ENCODE measurements at places on chromosomes 6 and 20.
A peak's percentile ranks its signal among the peaks of the same experiment; 100 is the strongest.

DNA sequence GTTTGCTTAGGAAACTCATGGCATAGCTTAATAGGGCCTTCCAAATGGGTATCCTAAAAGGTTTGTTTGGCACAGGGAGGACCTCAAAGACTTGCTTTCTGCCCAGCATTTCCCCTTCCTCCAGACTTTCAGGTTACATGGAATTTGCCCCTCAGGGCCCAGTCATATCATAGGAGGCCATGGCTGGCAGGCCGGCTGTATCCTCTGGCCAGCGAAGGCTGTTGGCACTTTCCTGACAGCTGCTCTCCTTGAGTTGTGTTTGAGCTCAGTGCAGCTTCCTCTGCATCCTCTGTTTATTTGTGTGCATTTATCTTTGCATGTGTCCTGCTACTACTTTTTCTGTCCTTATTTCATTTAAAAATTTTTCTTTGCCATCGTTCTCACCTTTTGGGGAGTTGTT lies 90.9 kb downstream of the ANKS1A start:
- DNase-seq, result no peak

DNA sequence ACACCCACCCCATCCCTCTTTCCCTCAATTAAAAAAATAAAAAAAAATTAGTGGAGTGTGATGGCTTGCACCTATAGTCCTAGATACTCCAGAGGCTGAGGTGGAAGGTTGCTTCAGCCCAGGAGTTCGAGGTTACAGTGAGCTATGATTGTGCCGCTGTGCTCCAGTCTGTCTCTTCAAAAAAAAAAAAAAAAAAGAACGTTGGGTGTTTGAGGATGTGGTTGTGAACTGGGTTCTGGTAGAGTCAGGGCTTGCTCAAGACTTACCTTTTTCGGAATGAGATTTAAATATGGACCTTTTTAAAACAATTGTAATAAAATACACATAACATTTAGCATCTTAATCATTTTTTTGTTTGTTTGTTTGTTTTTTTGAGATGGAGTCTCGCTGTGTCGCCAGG lies 211.9 kb downstream of the OR2B2 start:
- DNase-seq, result no peak

- DNase-seq, result no peak
These were observed 2.3 kb upstream of the BTN2A1 start for GRCh38 chr6:26455357-26455970.

GRCh38 chr20:44692932-44693480 lies 22.2 kb upstream of the CCN5 start:
- DNase-seq, result peak; percentile 96

GRCh38 chr6:169884158-169884557 lies 132.7 kb downstream of the ERMARD start:
- DNase-seq, result no peak

GRCh38 chr20:25012616-25013189 lies 20.2 kb upstream of the APMAP start:
- DNase-seq, result no peak

GRCh38 chr6:5747379-5747778 lies 259.3 kb downstream of the NRN1 start:
- no peak for DNase-seq

DNA sequence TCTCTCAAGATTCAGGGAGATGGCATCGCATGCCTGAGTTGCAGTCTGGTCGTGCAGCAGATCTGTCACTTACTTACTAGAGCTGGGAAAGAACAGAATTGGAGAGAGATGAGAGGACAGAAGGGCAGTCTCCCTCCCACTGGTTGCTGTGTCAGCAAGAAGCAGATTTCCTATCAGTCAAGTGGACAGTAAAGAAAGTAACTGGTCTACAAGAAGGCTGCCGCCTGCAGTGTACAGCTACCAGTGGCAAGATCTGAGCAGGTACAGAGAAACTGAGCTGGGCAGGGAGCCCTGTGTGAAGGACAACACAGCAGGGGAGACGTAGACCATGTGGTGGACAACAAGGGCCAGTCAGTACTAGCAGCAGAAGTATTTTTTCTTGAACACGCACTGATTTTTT lies 49.5 kb upstream of the PCSK2 start:
- no peak for DNase-seq

- DNase-seq, result no peak
These were observed 22.8 kb upstream of the SCGN start for GRCh38 chr6:25629198-25629576.

GRCh38 chr20:13554706-13555105 lies 84.0 kb downstream of the TASP1 start:
- DNase-seq, result peak; percentile 5

DNA sequence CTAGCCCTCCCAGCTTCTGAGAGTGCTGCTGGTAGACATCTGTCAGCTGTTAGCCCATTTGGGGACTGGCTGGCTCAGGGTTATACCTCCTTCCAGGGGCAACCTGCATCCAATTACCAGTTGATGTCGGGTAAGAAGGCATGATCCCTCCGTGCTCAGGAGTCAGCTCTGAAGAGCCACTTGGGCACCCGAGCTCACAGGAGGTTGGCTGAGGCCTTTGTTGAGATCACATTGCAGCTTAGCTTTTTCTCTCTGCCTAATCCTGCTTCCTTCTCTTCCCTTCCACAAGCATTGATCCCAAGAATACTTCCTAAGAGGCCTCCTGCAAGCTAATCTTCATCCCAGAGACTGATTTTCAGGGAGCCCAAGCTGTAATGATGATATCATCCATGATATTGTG lies 35.5 kb downstream of the SCP2D1 start:
- DNase-seq, result no peak

DNA sequence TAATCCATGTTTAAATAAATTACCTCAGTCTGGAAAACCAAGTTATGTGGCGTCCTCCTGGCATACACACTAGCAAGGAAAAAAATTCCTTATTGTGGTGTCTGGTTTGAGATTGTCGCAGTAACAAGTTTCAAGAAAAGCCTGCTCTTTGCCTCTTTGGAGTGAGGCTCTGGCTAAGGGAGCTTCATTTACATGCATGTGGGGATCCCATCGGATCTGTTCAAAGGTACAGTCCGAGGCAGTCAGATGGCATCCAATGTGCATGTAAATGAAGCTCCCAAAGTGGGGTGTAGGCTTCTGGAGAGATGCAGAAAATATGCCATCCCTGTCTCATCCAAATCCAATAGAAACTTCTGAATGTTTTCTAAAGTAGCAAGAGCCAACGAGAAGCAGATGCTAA lies 199.5 kb upstream of the FBXL4 start:
- DNase-seq, result no peak

DNA sequence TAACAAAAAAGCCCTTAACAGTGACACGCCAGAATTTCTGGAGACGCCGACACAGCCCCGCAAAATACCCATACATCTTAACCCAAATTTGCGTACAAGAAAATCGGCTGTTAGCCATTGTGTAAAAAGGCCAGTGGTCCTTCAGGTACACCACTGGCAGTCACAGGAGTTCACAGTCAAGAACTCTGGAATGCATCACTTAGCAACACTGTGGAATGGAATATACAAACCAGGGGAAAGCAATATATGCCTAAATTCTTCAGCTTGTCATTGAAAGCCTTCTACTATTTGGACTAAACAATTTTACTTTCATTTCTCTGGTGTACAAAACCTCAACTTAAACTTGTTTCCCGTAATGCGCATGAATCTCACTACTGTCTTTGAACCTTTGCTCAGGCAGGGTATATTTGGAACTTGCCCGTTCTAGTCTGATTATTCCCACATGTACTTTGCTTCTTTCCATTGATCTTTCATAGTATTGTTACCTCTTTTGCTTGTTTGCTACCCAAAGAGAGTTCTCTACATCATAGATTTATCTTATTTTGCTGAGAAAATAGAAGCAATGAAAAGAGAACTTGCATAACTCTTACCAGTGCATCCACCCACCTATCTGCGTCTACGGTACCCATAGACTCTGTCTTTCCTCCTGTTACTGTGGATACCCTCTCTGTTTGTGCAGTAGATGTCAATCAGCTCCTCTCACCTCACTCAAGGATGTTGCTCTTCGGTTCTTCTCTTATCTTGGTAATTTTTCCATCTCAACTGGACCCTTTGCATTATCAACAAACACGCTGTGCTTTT lies at the start of gene ARMH2:
ARMH2 (minus strand) TSS at position 178 of the 801 bp plus-strand sequence; CDS start at position 118, 60 bp downstream.
- DNase-seq, result no peak

DNA sequence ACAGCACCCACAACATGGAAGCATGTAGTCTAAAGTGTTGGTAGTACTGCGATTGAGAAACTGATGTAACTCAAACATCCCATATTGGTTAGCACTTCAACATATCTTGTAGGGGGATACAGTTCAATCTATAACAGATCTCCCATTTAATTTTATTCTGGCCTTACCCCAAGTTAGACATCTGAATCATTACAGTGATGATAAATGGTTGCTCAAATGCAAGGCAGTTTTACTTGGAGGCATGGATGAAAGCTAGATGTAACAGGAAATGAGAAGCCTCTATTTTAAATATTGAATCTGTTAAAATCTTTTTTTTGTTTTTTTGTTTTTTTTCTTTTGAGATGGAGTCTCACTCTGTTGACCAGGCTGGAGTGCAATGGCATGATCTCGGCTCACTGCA lies 44.2 kb upstream of the FAM50B start:
- DNase-seq, result no peak

- no peak for DNase-seq
These were observed 64.2 kb upstream of the CCN6 start for GRCh38 chr6:111989743-111990142.
